ENCODE measurements at places on chromosomes 6 and 20. TPM values are rescaled to one million over a fixed set of nuclear protein-coding genes. Genes with fewer than 3 reads are reported as not detected.

GRCh38 chr6:81769824-81770223 lies 17.3 kb upstream of the TENT5A start:
- DNase-seq, result no peak

- DNase-seq, result peak; percentile 61
These were observed 77.2 kb upstream of the MC3R start for GRCh38 chr20:56171087-56172012.

DNA sequence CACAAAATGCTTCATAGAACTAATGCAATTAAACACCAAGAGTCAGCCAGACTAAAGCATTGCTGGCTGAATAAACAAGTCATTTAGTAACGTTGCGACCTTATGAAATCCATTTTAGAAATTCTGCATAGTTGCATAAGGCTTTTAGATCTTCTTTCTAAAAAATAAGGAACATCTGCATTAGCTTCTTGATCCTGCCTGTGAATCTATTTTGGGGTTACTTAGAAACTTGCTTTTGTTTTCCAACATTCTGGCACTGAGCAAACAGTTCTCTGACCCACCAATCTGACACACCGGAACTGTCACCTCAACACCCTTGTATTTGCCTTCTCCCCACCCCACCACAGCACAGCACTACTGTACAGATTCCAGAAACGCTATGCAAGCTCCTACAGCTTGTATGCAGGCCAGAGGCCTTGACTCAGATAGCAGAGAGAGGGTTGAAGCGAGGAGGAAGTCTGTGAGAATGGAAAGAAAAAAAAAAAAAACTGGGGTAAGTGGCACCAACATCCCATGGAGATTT lies 55.0 kb downstream of the KIF13A start:
- DNase-seq, result no peak

DNA sequence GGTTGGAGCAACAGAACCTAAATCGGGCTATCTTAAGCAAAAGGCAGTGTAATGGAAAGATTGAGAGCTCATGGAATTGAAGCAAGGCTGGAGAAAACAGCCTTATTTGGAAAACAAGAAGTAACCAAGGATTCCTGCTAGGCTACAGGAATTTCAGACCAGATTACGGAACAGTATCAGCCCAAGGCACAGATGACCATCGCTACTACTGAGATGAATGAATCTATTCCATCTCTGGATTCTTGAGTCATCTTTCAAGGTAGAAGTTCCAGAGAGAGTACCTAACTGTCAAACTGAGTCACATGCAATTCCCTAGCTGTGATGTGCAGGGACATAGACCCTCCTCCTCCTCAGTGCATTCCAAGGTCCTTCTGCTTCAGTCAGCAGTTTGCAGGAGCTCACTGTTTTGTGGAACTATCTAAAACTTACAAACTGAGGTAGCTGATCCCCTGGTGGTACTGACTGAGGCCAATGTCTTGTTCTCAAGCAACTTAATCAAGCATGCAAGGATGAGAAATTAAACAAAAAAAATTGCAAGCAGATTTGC lies 62.0 kb upstream of the SMLR1 start:
- no peak for DNase-seq

- peak; percentile 72 for DNase-seq
These were observed 17.8 kb upstream of the HMGN4 start for GRCh38 chr6:26520237-26520849.

GRCh38 chr6:132598473-132598872 lies 8.9 kb upstream of the TAAR5 start:
- DNase-seq, result peak; percentile 35

DNA sequence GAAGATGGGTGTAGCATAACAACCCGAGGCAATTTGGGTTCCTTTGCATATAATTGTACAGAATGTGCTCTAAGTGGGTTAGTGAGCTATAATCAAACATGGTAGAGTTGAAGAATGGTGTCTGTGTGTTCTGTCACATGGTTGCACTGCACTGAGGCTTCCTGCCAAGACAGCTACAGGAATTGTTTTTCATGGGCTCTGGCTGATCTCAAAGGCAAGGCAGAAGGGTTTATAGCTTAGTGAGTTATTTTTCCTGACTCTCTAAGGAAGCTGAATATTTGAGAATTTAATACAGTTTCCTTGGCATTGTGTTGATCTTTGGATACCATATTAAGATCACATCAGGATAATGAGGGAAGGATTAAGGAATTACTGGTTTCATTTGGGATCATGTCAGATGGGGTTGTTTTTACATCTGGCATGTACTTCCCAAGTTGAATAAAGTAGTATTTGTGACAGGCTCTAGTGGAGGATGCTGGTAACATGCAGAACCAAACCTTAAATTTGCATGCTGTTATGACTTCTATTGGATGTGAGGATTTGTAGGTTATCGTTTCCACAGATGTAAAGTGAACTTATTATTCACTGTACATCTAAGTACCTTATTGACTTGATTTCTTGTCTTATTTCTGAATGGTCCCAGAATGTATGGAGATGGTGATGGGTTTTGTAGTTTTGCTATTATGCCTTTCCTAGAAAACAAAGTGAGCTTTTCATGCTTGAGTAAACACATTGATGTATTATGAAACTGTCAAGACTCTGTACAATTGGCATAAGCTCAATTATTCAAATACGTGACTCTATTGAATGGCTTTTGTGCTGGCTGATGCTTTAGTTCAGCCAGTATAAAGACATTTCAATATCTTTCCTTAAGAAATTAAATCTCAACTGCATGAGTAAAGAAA lies 43.3 kb downstream of the LRRC1 start:
- DNase-seq, result peak; percentile 95

DNA sequence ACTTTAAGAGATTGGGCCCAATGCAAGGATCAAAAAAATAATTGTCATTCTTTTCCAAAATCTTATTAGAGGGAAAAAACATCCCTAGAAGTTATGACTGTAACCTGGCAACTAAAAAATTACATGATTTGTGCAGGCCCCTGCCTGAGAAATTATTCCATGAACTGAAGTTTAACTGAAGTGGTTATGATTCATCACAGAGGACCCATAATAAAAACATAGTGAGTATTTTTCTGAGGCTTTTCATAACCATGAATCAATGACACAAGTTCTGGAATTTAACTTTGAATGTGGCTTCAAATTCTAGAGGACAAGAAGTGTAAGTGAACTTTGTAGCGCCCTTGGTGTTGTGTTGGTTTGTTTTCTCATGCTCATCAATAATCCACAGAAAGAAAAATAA lies 31.1 kb upstream of the CARMIL1 start:
- no peak for DNase-seq

DNA sequence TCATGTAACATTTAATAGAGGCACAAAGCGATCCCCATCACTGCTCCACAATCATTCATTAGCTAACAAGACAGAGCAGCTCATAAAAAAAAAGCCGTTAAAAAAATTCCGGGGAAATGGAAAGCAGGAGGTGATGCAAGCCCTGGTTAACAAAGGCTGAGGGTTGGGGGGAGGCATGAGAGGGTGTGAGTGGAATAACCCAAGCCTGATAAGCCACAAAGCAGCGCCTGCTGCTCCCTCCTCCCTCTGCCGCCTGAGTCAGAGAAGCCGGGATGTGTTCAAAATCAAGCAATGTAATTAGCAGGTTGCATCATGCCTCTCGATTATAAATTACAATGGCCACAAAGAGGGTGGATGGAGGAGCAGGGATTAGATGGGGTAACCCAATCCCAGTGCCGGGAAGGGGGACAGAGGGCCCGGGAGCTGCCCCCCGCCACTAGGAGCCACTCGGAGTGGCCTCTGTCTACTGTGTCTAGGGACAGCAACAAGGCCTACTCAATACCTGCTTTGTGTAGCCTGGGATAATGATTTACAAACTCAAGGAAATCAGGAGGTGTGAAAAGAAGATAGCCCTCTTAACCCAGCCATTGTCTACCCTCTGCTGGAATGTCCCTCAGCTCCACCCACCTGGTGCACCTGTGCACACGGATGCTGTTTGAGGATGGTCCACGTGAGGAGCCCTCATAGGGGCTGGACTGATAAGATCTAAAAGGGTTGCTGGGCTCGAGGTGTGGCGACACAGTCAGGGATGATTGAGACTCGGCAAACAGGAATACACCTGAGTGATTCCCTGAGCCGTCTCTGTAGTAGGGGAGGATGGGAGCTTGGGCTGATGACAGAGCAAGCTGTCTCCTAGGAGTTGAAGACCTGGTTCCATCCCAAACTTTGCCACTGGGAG lies 156.9 kb downstream of the VEGFA start:
- DNase-seq, result peak; percentile 35

GRCh38 chr6:14824060-14824459 lies 421.8 kb upstream of the JARID2 start:
- DNase-seq, result no peak

DNA sequence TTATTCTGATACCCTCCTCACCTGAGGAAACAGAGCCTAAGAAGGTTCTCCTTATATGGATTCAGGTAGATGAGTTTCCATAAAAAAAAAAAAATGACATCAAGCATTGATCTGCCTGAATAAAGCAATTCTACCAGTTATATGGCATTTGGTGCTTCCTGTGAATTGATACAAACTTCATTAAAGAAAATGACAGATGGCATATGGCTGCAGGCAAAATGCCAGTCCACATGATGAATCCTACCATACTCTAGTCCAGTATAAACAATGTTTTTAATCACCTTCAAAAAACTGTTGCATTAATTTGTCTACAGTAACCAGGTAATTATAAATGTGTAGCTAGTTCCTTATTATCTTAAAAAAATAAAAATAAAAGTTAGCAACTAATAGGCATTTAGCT lies 559.2 kb upstream of the FLRT3 start:
- DNase-seq, result no peak

GRCh38 chr6:47241742-47242482 lies 67.8 kb downstream of the TNFRSF21 start:
- no peak for DNase-seq

GRCh38 chr20:22684072-22684762 lies 99.8 kb upstream of the FOXA2 start:
- peak; percentile 87 for DNase-seq

GRCh38 chr6:166795879-166796278 lies 160.5 kb downstream of the RNASET2 start:
- DNase-seq, result no peak

DNA sequence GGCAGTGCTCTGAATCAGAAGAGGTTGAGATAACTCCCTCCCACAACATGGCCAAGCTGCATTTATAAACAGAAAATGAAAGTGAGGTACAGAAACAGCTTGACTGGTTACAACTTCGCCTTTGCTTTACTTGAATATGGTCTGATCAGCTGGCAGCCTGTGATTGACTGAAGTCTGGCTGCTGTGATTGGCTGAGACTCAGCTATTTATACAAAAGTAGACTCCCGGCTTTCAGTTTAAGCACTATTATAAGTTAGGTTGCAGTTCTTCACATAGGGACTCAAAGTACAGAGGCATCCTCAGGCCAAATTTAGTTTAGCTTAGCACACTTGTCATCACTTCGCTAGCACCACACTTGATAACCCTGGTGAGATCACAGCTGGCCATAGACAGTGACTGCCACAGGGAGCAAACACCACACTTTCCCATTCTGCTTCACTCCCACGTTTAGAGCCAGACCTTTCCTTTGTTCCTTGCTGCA lies 362.6 kb downstream of the EPM2A start:
- peak; percentile 40 for DNase-seq

DNA sequence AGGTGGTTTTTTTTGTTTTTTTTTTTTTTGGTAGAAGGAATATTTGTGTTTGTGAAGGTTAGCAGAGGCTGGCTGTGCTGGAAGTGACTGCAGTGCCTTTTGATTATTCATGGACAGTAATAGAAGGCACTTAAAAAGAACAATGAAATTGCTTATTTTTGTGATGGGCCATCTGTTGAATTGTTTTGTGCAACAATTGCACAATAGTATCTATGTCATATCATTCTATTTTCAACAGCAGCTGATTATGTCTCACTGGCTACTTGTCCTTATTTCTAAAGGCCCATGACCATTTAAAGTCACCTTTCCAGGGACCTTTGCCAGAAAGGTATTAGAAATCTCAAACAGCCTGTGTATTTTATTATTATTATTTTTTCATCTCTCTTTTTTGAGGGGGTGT lies 70.6 kb downstream of the AFG1L start:
- DNase-seq, result no peak

- DNase-seq, result no peak
These were observed 67.1 kb downstream of the LRFN2 start for GRCh38 chr6:40520084-40520483.

DNA sequence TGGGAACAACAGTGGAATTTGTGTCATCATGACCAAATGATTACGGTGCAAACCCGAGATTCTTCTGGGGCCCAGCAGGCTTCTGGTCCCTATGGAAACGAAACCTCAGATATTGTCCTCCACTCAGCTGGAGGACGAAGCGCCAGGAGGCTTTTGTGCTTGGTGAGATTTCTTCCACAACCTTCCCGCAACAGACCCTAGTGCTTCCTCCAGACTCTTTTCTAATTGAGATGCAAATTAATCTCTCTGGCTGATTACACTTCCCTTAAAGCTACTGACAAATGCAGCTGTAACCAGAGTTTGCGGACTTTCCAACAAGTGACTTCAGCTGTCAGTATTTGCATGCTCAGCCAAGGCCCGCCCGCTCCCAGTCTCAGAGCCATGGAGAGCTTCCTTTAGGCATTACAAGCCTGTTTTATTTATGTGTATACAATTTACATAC lies 96.0 kb downstream of the INSM1 start:
- no peak for DNase-seq

Gene CLDN20
- total RNA-seq, result 0.32 TPM

Gene NR2E1
- total RNA-seq, result 0.18 TPM

Gene LHFPL5
- total RNA-seq, result not detected

Gene PRPH2
- not detected for total RNA-seq

Gene CALHM5
- not detected for total RNA-seq

Gene OVOL2
- total RNA-seq, result not detected

Gene DEFB127
- not detected for total RNA-seq

Gene NCR2
- not detected for total RNA-seq

Gene THEMIS
- total RNA-seq, result not detected
